ENCODE measurements at places on chromosomes 5 and 9. TPM values are rescaled to one million over a fixed set of nuclear protein-coding genes. Genes with fewer than 3 reads are reported as not detected.

GRCh38 chr5:6376974-6377520, 1.3 kb downstream of the MED10 start:
- peaks cover 39% of the 10 kb centered on the region for H3K4me1 ChIP-seq
- peaks cover 3% of the 10 kb centered on the region for H3K27me3 ChIP-seq
- peak overlapping the region; percentile 93 for H3K27ac ChIP-seq
- peak overlapping the region; percentile 96 for H3K4me3 ChIP-seq

Gene SPTAN1
- 286 TPM for total RNA-seq

DNA sequence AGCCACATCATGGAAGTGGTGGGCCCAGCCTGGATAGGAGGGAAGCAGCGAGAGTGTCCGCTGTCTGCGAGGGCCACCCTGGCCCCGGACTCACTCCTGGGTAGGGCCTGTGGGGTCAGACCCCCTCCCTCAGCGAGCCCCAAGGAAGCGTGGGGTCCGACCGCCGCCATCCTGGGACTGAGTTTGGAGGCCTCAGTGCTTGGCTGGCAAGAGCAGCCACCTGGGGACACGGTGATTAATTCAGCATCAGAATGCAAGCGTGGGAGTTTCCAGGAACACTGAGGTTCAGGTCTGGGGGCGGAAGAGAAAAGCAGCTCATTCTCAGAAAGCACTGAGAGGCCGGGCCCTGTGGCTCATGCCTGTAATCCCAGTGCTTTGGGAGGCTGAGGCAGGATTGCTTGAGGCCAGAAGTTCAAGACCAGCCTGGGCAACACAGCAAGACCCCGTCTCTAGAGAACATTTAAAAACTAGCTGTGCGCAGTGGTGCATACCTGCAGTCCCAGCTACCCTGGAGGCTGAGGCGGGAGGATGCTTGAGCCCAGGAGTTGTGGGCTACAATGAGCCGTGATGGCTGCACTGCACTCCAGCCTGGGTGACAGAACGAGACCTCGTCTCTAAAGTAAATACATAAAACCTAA, 18.3 kb upstream of the CAMSAP1 start:
- H3K4me3 ChIP-seq, result peak overlapping the region; percentile 23
- peak overlapping the region; percentile 91 for H3K27ac ChIP-seq
- peak; percentile 24 for DNase-seq
- H3K36me3 ChIP-seq, result peaks cover 24% of the 10 kb centered on the region

Gene HRH2
- 34.3 TPM for total RNA-seq

DNA sequence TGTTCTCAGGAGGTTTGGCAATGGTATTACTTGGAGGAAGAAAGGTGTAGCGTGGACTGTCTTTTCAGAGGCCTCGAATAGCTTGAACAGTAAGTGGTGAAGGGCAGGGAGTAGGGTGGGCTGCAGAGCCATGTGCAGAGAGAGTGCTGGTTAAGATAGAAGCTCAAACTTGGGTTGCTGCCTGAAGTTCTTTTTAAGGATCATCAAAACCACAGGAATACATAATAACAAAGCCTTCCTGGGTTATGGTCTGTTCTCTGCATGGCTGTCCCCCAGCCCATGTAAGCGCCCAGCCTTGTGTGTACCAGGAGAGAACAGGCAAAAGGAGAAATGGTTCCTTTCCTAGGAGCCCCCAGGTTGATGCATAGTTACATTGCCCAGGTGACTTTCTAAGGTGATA, 43.9 kb downstream of the RCL1 start:
- no peak overlapping the region for H3K4me3 ChIP-seq
- DNase-seq, result no peak
- H3K4me1 ChIP-seq, result peaks cover 68% of the 10 kb centered on the region
- peaks cover 85% of the 10 kb centered on the region for H3K36me3 ChIP-seq
- no peaks in the 10 kb centered on the region for H3K27me3 ChIP-seq

Gene EQTN
- total RNA-seq, result not detected

GRCh38 chr5:30438785-30439184, 754.7 kb upstream of the CDH6 start:
- no peak overlapping the region for H3K27ac ChIP-seq
- H3K4me3 ChIP-seq, result no peak overlapping the region
- DNase-seq, result no peak
- no peaks in the 10 kb centered on the region for H3K4me1 ChIP-seq

Gene HAVCR2
- 48.6 TPM for total RNA-seq

Gene CCDC152
- 5.5 TPM for total RNA-seq

DNA sequence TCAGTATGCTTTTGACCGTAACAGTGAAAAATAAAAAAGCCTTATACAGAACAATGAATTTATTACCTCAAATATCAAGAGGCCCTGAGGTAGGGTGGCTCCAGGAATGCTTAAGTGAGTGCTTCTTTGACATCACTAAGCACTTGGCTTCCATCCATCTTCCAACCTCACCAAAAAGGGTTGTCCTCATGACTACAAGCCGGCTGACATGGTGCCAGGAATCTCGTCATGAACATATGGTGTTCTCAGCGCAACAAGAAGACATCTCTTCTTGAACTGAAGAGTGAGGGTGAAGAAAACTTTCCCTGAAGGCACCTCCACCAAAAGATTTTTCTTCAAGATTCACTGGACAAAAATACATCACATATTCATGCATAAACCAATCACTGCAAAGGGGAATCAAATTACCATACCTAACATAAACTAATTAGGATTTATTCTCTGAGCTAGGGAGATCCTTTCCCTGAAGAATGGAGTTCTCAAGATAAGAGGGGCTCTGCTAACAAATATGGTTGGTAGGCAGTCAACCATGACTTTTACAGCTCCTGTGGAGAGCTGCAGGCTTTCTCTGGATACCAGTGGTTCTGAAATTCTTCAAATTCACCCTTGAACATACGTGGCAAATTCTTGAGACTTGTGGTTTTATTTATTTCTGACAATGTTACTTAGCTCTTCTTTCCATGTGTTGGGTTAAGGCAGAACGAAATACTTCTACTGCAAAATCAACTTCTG, 49.5 kb downstream of the AGXT2 start:
- no peak overlapping the region for H3K4me3 ChIP-seq
- H3K36me3 ChIP-seq, result no peaks in the 10 kb centered on the region
- H3K27ac ChIP-seq, result no peak overlapping the region

Gene HTR1A
- total RNA-seq, result not detected

- H3K27me3 ChIP-seq, result peaks cover 10% of the 10 kb centered on the region
- peaks cover 27% of the 10 kb centered on the region for H3K4me1 ChIP-seq
- H3K27ac ChIP-seq, result no peak overlapping the region
- peak overlapping the region; percentile 50 for H3K4me3 ChIP-seq
- H3K36me3 ChIP-seq, result peaks cover 11% of the 10 kb centered on the region
Observed at GRCh38 chr9:122158202-122158601, 1.4 kb downstream of the NDUFA8 start.

Gene BASP1
- 0.64 TPM for total RNA-seq

GRCh38 chr5:158643840-158644239, 455.9 kb downstream of the EBF1 start:
- no peaks in the 10 kb centered on the region for H3K36me3 ChIP-seq
- no peak overlapping the region for H3K27ac ChIP-seq
- H3K27me3 ChIP-seq, result no peaks in the 10 kb centered on the region

DNA sequence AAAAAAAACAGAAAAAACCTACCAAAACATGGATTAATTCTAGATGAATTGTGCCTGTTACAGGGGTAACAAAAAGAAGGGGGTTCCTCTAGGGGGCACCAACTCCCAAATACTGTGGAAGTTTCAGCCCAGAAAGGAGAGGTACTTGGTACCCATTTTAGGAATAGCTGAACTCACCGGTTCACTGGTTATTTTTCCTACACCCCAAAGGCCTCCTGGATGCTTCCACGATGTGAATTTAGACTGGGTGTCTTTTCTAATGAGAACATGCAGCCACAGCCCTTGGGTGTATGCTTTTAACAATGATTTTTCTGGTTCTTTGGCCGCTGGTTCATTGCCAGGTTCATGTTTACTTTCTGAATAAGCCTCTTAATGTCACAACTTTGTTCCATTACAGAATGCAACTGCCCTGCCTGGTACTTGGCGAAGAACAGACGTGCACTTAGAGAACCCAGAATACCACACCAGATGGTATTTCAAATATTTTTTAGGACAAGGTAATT, 46.7 kb downstream of the GARNL3 start:
- peaks cover 23% of the 10 kb centered on the region for H3K27me3 ChIP-seq
- no peak overlapping the region for H3K27ac ChIP-seq
- H3K4me1 ChIP-seq, result peaks cover 2% of the 10 kb centered on the region
- no peak overlapping the region for H3K4me3 ChIP-seq

Gene PCDHGB3
- total RNA-seq, result 0.85 TPM

DNA sequence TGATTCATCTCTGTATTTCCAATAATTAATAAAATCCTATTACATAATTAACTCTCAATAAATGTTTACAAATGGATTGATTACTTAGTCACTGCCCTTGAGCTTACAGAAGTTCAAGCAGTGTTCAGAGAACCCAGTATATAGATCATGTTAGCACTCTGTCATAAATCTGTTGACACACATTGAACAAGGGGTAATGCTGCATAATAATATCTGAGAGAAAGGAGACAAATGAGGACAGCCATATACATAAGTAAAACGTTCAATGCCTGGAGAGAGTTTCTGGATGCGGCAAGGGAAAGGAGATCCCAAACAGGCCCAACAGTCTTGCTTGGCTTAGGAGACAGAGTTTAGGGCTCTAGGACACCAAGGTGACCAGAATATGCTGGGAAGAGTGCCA, 270.2 kb downstream of the FBXL17 start:
- H3K4me1 ChIP-seq, result no peaks in the 10 kb centered on the region
- H3K27ac ChIP-seq, result no peak overlapping the region
- H3K36me3 ChIP-seq, result no peaks in the 10 kb centered on the region
- no peak for DNase-seq

DNA sequence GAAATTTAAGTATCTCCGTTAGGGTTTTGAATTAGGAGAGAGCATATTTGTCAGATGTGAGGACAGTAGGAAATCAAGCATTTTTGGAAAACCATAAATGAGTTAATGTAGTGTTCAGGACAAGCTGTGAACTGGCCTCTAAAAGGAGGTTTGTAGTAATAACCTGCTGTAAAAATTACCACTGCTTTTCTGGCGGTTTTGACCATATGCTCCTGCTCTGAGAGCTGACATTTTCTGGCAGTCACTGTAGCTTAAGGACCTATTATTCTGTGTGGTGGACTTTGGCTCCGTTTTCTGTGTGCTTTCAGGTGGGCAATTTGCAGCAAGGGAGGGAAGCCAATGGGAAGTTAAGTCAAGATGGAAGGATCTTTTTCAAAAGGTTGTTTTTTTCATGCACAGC, 111.1 kb downstream of the SGCD start:
- H3K27ac ChIP-seq, result no peak overlapping the region
- H3K4me1 ChIP-seq, result no peaks in the 10 kb centered on the region
- peaks cover 8% of the 10 kb centered on the region for H3K27me3 ChIP-seq
- no peak for DNase-seq
- no peak overlapping the region for H3K4me3 ChIP-seq

DNA sequence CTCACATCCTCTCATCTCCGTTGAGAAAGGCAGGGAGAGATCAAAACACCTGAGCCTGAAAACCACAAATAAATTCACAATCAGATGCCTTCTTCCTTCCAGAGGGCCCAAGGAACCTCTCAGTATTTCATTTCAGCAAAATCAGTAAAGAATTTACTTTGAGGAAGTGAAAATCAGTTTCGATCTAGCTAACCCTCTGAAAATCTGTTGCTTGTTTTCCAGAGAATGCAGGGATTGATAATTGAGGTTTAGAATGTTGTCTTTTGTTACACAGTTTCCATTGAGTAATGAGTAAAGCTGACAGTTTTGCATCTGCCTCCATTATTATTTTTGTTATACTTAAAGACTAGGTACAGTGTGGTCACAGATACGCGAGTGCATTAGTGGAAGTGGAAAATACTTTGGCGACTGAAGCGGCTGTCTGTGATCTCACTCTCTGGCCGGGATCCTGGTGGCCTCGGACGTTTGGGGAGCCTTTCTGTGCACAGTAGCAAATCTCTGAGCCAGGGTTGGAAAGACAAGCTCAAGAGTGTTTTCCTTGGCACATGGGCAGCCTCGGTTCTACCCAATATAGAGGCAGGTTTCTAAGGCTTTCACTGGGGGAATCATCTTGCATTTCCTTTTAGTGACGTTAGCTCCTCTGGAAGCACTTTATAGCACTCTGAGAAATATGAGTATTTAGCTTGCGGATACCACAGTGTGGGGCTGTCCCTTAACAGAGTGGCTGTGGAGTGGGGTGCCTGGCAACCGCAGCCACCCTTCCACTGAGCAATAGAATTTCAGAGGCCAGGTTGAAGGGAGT, 32.2 kb upstream of the ANGPTL2 start:
- H3K4me3 ChIP-seq, result no peak overlapping the region
- peaks cover 42% of the 10 kb centered on the region for H3K27me3 ChIP-seq
- DNase-seq, result no peak
- H3K27ac ChIP-seq, result no peak overlapping the region
- peaks cover 14% of the 10 kb centered on the region for H3K4me1 ChIP-seq

DNA sequence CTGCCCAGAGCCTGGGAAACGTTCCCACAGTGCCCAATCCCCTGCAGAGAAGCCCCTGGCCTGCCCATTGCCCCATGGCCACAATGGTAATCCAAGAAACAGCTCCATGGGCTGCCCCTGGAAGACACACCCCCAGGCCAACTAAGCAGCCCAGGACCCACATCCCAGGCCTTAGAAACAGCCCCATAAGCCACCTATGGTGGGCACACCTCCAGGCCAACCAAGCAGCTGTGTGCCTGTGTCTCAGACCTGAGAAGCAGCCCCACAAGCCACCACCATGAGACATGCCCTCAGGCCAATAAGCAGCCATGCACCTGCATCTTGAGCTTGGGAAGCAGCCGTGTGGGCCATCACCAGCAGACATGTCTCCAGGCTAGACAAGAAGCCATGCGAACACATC, 52.9 kb upstream of the SSBP2 start:
- peaks cover 9% of the 10 kb centered on the region for H3K36me3 ChIP-seq
- H3K4me1 ChIP-seq, result peaks cover 10% of the 10 kb centered on the region
- no peak overlapping the region for H3K4me3 ChIP-seq
- DNase-seq, result no peak

- H3K4me3 ChIP-seq, result peak overlapping the region; percentile 93
- H3K27ac ChIP-seq, result no peak overlapping the region
- peaks cover 23% of the 10 kb centered on the region for H3K36me3 ChIP-seq
- no peaks in the 10 kb centered on the region for H3K27me3 ChIP-seq
Observed at GRCh38 chr9:92671323-92671722, 1.4 kb upstream of the IPPK start.

DNA sequence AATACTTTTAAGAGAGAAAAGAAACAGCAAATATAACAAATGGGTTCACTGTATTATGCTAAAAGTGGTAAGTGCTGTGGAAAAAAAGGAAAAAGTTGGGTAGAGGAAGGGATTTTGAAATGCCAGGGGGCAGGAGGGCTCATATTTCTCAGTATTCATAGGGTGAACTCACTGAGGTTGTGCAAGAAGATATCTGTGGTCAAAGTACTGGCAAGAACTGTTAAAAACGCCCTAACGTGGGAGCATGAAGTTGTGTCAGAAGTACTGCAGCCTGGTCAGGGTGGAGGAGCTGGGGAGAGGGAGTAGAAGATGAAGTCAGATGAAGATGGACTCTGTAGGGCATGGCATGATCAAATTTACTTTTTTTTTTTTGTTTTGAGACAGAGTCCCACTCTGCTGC, 31.2 kb upstream of the SLC28A3 start:
- no peaks in the 10 kb centered on the region for H3K4me1 ChIP-seq
- H3K27ac ChIP-seq, result no peak overlapping the region
- H3K36me3 ChIP-seq, result no peaks in the 10 kb centered on the region
- H3K4me3 ChIP-seq, result no peak overlapping the region
- DNase-seq, result no peak
